H1 (cell line): ENCODE measurements at places on chromosomes 3 and 15.

DNA sequence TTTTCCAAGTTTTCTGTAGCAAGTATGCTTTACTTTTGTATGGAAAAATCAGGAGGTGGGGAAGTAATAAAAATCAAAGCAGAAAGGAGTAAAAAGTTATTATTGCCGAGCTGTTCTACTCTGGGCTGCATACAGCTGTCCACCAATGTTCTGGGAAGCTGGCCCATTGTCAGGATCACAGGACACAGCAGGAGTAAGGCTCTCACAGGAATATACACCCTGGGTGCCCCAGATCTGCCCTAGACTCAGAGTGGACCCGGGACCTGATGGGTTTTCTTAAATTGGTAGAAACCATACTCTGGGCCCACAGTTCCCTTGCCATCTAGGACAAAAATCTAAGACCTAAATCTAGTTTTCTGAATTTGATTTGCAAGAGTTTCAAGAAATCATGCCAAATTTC is 60.4 kb downstream of the TNIK start:
- no peak for DNase-seq

- no peak for DNase-seq
Observed at GRCh38 chr15:57216288-57216687, 160.0 kb upstream of the CGNL1 start.

DNA sequence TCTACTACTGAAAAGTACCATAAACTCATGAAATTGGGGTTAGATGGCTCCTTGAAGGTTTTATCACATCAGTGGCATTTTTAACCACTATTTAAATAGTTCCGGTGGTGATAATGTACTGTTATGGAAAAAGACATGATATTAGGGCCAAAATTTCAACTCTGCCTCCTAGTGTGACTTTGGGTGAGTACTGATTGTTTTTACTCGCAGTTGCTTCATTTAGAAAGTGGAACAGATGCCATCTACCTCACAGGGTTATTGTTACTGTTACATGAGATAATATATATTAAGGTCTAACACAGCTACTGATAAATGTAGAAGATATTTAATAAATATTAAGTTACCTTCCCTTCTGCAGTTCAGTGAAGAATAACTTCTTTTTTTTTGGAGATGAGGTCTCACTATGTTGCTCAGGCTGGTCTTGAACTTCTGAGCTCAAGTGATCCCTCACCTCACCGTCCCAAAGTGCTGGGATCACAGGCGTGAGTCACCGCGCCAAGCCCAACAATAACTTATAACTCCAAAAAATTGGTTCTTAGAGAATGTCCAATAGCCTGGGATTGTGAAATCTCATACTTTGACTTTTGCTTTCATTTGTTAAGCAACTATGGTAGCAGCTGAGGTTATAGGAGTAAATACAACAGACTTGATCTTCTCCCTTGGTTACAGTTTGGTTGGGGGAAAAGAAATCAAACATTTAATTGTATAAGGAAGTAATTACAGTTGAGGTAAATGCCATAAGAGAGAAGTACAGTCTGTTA is 48.3 kb downstream of the MEF2A start:
- no peak for DNase-seq

- no peak for DNase-seq
Observed at GRCh38 chr3:152879130-152879789, 44.3 kb downstream of the P2RY1 start.

DNA sequence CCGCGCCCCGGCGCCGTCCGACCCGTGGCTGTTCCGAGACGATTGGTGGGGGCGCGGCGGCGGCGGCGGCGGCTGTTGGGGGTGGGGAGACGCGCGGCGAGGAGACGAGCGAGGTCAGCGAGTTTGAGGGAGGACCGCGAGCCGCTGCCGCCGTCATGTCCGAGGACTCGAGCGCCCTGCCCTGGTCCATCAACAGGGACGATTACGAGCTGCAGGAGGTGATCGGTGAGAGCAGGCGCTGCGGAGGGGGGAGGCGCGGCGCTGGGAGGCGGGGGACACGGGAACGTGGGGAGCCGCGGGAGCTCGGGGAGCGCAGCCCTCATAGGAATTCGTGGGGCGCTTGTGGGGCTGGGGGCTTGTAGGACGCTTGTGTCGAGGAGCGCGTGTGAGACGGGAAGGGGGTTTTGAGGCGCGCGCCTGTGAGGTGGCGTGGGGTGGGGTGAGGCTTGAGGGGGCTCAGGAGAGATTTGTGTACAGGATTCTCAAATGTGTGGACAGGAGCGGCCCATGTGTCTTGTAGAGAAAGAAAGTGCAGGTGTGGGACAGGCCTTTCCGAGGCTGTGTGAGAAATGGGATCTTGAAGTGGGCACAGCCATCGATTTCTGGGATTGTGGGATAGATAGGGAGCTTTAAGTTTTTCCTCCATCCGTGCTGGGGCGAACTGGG is 518 bp downstream of the OXSR1 start:
- no peak for DNase-seq

DNA sequence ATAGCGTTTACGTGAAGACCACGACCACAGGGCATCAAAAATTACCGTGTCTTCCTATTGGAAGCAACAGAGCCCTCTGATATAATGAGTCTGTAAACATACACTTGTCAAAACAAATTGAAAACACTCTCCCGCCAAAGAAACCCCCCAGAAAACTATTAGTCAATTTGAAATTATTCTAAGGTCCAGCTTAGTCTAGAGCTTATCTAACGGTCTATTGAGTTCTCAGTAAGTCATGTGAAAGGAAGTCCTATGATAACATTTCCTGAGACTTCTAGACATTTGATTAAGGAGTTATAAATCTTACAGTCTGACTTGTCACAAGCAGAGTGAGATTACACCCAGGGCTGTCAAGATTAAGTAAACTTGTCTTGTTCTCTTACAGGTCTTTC is 356.3 kb downstream of the FOXP1 start:
- no peak for DNase-seq

GRCh38 chr3:138888560-138888959 is 53.8 kb upstream of the PIK3CB start:
- DNase-seq = no peak

- DNase-seq = no peak
Observed at GRCh38 chr3:16329826-16330129, 64.8 kb downstream of the OXNAD1 start.

DNA sequence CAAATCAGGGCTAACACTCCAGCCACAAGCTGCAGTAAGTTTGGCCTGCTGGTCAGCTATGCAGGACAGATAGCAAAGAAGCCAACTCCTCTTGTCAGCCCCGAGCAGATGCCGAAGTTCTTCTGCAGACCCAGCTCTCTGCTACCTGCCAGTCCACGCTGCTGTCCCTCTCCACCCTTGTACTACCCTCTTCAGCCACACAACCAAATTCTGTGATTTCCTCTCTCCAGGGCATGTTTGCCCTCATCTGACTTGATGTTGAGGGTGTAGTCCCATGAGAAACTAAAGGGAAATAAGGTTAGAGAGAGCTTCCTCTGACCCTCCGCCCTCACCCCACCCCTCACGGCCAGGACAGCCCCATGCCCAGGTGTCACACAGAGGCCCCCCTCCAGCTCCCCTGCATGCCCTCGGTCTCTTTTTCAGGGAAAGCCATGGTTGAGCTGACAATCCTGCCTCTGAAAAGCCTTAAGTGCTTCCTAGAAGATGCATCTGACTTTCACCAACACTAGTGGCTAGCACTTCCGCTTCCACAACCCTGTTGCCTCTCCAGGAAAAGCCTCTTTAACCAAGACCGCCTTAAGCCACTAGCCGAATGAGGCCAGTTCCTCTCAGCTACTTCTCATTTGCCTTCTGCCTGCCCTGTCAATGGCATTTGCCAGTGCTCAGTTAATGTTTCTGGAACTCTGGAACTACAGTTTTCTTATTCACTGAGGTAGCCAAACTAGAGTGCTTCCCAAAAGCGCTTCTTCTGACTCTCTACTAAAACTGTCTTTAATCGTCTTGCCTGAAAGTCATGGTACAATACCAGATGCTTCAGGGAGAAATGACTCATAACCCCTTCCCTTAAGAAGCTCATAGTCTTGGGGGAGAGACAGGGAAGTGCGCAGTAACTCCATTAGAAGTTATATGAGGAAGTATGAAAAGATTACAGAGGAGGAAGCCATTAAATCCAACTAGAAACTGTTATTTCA is 300.4 kb upstream of the STT3B start:
- no peak for DNase-seq

GRCh38 chr3:184008161-184008560 is 9.5 kb downstream of the ABCC5 start:
- no peak for DNase-seq

- no peak for DNase-seq
Observed at GRCh38 chr3:72381584-72381983, 466.7 kb downstream of the SHQ1 start.

GRCh38 chr3:87318617-87319021 is 42.2 kb upstream of the POU1F1 start:
- no peak for DNase-seq

GRCh38 chr15:25052191-25052999 is 97.6 kb downstream of the SNRPN start:
- DNase-seq = no peak

DNA sequence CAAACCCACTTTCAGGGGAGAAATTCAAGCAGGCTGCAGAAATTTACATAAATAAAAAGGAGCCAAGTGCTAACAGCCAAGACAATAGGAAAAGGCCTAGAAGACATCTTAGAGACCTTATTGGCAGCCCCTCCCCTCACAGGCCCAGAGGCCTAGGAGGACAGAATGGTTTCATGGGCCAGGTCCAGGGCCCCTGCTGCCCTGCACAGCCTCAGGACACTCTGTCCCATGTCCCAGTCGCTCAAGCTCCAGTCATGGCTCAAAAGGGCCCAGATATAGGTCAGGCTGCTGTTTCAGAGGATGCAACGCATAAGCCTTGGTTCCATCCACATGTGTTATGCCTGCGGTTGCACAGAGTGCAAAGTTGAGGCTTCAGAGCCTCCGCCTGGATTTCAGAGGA is 55.8 kb downstream of the SLC41A3 start:
- peak; percentile 44 for DNase-seq

DNA sequence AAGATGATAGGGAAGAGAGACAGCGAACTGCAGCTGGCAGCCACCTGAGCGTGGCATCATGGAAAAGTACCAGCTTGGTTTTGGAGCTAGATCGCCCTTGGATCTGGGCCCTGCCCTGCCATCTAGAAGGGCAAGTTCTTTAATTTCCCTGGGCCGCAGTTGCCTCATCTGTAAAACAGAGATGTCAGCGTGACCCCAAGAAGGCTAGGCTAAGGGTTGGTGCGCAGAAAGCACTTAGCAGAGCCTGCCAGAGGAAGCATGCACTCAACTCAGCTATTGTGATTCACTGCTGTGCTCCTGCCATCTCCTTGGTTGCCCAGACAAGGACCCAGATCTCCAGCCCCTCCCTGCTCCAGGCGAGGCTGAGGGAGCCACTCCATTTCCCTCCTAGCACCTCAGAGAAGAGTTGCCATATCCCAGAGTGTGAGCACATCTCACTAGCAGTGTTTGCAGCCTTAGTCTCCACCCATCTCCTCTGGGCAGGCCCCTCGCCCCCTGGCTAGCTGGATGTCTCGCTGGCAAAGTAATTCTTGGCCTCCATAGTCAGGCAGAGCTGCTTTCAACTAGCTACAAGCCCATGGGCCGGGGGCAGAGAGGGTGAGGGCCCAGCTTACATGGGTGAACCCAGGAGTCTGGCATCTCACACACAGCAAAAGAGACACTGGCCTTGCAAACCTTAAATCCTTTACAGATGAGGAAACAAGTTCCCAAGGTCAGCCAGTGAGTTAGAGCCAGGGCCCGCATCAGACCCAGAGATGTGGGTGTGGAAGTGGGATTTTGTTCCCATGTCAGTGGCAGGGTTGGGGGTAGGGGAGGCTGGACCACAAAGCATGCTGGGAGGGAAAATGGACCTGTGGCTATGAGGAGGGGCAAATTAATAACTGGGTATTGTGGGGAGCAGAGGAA is 280.7 kb upstream of the TLE3 start:
- no peak for DNase-seq

GRCh38 chr3:32240159-32240545 is 1.7 kb downstream of the CMTM8 start:
- DNase-seq = no peak

DNA sequence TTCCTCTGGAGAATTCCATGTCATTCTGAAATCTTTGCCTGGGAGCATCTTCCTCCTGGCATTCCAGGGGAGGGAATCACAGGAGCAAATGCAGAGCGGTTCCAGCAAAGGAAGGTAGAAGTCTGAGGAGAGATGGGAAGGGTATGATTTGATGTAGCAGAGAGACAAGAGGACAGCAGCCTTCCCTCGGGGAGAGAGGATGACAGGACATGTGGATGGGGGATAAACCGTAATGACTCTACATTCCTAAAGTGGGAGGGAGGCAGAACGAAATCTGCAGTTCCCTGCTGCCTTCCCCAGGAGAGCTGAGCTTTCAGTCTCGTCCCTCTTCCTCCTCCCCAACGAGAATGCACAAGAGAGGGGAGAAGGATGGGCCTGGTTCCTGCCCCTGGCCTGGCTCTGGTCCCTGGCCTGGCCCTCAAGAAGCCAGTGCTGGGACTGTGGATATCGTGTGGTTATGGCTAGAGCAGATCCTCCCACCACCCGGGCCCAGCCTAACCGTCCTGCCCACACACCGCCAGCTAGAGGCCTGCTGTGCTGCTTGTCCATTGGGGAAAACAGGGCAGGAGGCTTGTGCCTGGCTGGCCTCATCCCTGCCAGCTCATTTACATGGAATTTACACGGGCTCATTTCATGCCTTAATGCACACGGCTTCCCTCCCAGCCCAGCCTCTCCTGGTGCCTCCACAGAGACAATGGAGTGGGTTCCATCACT is 26.6 kb downstream of the SEMA7A start:
- DNase-seq = no peak

DNA sequence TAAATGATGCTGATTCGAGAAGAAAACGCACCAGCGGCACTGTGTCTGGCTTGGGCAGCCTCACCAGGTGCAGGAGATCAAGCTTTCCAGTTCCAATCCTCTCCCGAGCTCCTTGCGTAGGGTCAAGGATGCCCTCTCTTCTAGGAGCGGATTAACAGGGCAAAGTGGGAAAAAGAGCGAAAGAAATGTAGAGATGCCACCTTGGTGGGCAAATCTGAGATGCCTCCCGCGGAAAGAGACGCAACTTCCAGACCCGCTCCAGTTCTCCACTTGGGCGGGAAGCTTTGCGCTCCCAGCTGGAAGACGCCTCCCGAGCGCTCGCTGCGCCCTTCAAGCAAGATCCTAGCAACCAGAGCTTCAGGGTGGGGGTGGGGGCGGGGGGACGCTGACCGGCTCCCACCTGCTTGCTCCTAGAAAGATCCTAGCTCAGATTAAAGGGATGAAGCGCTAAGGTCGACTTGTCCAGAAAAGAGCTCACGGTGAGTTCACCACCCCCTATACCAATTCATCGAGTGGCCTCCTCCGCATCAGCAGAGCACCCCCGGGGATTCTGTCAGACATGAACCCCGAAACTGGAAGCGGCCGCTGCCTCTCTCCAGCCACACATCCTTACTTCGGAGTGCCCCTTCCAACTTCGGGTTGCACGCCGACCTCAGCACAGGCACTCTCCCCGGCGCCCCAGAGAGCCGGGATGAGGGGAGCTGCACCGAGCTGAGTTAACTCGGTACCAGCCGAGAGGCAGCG is 769 bp downstream of the TAFA4 start:
- peak; percentile 69 for DNase-seq

GRCh38 chr3:195762611-195763010 is 41.8 kb downstream of the MUC20 start:
- DNase-seq = peak; percentile 44

GRCh38 chr3:24023197-24023596 is 78.1 kb downstream of the NR1D2 start:
- DNase-seq = no peak
